Uterine smooth muscle cell (primary cell): ENCODE measurements at places on chromosomes 1 and 21. TPM values are rescaled to one million over a fixed set of nuclear protein-coding genes. Genes with fewer than 3 reads are reported as not detected.

The CNTN2 gene
- total RNA-seq = 0.12 TPM in 1 of 2 replicates, not detected in the other

The FCRL6 gene
- total RNA-seq = not detected in 2 replicates

The SLC25A44 gene
- 7.6 and 11.2 TPM in 2 replicates for total RNA-seq

The BARHL2 gene
- not detected in 2 replicates for total RNA-seq

The FALEC gene
- 0.25 and 0.77 TPM in 2 replicates for total RNA-seq

The INKA2 gene
- 0.87 and 0.89 TPM in 2 replicates for total RNA-seq

The NEGR1 gene
- 15.8 and 22.5 TPM in 2 replicates for total RNA-seq

The POU3F1 gene
- total RNA-seq = not detected in 2 replicates

The TMEM82 gene
- not detected in 2 replicates for total RNA-seq

The CNIH3 gene
- total RNA-seq = 20.9 and 23.5 TPM in 2 replicates

The EDARADD gene
- 0.25 and 0.55 TPM in 2 replicates for total RNA-seq

The MMEL1 gene
- total RNA-seq = 0.22 TPM in 1 of 2 replicates, not detected in the other

The IGSF5 gene
- 0.25 TPM in 1 of 2 replicates, not detected in the other for total RNA-seq

The CYP2J2 gene
- total RNA-seq = 0.12 and 0.33 TPM in 2 replicates

The FCGR1A gene
- not detected in 2 replicates for total RNA-seq
